T-cell (primary cell): ENCODE measurements at places on chromosomes 7 and 10. TPM values are rescaled to one million over a fixed set of nuclear protein-coding genes. Genes with fewer than 3 reads are reported as not detected.

Gene TMEM225B
- 1.0 TPM for total RNA-seq

DNA sequence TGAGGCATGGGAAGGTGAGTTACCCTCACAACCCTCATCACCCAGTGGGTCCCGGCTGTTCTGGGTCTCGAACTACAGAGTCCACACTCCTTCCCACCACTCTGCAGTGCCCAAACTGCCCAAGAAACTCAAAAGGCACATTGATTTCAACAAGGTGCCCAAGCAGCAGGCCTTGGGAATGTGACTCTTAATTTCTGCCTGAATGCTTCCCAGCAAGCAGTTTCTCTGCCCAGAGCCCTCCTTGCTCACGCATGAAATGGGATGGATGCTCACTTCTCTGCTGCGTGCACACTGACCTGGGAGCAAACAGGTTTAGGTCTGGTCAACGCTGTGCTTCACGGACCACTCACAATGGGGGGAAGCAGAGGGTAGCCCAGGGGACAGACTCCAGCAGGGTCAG, 77.9 kb downstream of the GRB10 start:
- H3K36me3 ChIP-seq = no peaks in the 10 kb centered on the region
- no peaks in the 10 kb centered on the region for H3K4me1 ChIP-seq
- no peak overlapping the region for H3K4me3 ChIP-seq
- no peak for DNase-seq
- no peaks in the 10 kb centered on the region for H3K27me3 ChIP-seq

- no peaks in the 10 kb centered on the region for H3K4me1 ChIP-seq
- no peaks in the 10 kb centered on the region for H3K27me3 ChIP-seq
These were observed 66.0 kb downstream of the MAD1L1 start for GRCh38 chr7:2166625-2167280.

Gene PRSS37
- total RNA-seq = not detected

GRCh38 chr10:110413903-110414547, 83.7 kb upstream of the DUSP5 start:
- peaks cover 6% of the 10 kb centered on the region for H3K4me1 ChIP-seq
- DNase-seq = no peak
- H3K27me3 ChIP-seq = peaks cover 3% of the 10 kb centered on the region

Gene HOXA7
- not detected for total RNA-seq

GRCh38 chr10:68517188-68517587, 10.1 kb downstream of the SLC25A16 start:
- no peak overlapping the region for H3K27ac ChIP-seq
- H3K4me1 ChIP-seq = no peaks in the 10 kb centered on the region
- peaks cover 8% of the 10 kb centered on the region for H3K36me3 ChIP-seq
- no peak for DNase-seq
- no peak overlapping the region for H3K4me3 ChIP-seq

- H3K4me3 ChIP-seq = no peak overlapping the region
- no peak overlapping the region for H3K27ac ChIP-seq
- DNase-seq = no peak
- no peaks in the 10 kb centered on the region for H3K27me3 ChIP-seq
- peaks cover 4% of the 10 kb centered on the region for H3K4me1 ChIP-seq
- H3K36me3 ChIP-seq = peaks cover 4% of the 10 kb centered on the region
These were observed 124.9 kb downstream of the ANLN start for GRCh38 chr7:36514289-36515243.

GRCh38 chr10:126478546-126478945, 90.3 kb upstream of the ADAM12 start:
- H3K27ac ChIP-seq = no peak overlapping the region
- no peaks in the 10 kb centered on the region for H3K4me1 ChIP-seq
- H3K27me3 ChIP-seq = no peaks in the 10 kb centered on the region

DNA sequence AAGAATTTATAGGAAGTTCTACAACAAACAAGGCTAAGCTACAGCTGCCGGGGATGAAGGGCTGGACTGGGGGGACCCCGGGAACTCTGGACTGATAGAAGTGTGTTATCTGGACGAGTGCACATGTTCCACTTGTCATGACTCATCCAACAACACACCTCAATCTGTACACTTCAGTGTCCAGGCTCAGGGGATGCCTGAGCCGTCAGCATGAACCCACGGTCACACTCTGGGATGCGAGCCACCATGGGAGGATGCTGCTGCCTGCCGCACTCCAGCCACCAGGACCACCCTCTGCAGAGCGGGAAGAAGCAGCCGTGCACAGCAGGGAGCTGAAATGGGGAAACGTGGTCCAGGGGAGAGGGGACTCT, 67.5 kb downstream of the MAD1L1 start:
- H3K4me3 ChIP-seq = no peak overlapping the region
- no peaks in the 10 kb centered on the region for H3K4me1 ChIP-seq
- peaks cover 3% of the 10 kb centered on the region for H3K36me3 ChIP-seq
- no peak overlapping the region for H3K27ac ChIP-seq
- no peaks in the 10 kb centered on the region for H3K27me3 ChIP-seq
- DNase-seq = no peak

Gene TRPV5
- not detected for total RNA-seq

- no peak overlapping the region for H3K27ac ChIP-seq
- no peak for DNase-seq
- H3K36me3 ChIP-seq = no peaks in the 10 kb centered on the region
- H3K27me3 ChIP-seq = no peaks in the 10 kb centered on the region
- peaks cover under 1% of the 10 kb centered on the region for H3K4me1 ChIP-seq
These were observed 10.6 kb downstream of the LRRC27 start for GRCh38 chr10:132342553-132342952.

- H3K4me3 ChIP-seq = no peak overlapping the region
- H3K36me3 ChIP-seq = no peaks in the 10 kb centered on the region
- H3K4me1 ChIP-seq = no peaks in the 10 kb centered on the region
- H3K27me3 ChIP-seq = no peaks in the 10 kb centered on the region
- H3K27ac ChIP-seq = no peak overlapping the region
These were observed 132.4 kb upstream of the FOXK1 start for GRCh38 chr7:4549681-4550080.

Gene BCL7B
- total RNA-seq = 59.6 TPM

Gene THSD7A
- not detected for total RNA-seq

- H3K27me3 ChIP-seq = peaks cover 5% of the 10 kb centered on the region
- no peak for DNase-seq
- no peak overlapping the region for H3K27ac ChIP-seq
- H3K4me1 ChIP-seq = no peaks in the 10 kb centered on the region
- H3K36me3 ChIP-seq = no peaks in the 10 kb centered on the region
- H3K4me3 ChIP-seq = no peak overlapping the region
These were observed 36.7 kb upstream of the MNX1 start for GRCh38 chr7:157047148-157047547.

Gene RBP4
- 3.8 TPM for total RNA-seq

- H3K27me3 ChIP-seq = no peaks in the 10 kb centered on the region
- H3K4me1 ChIP-seq = peaks cover 2% of the 10 kb centered on the region
- peak overlapping the region; percentile 63 for H3K4me3 ChIP-seq
- peak overlapping the region; percentile 98 for H3K27ac ChIP-seq
These were observed 35.2 kb upstream of the EBLN1 start for GRCh38 chr10:22252801-22253579.

DNA sequence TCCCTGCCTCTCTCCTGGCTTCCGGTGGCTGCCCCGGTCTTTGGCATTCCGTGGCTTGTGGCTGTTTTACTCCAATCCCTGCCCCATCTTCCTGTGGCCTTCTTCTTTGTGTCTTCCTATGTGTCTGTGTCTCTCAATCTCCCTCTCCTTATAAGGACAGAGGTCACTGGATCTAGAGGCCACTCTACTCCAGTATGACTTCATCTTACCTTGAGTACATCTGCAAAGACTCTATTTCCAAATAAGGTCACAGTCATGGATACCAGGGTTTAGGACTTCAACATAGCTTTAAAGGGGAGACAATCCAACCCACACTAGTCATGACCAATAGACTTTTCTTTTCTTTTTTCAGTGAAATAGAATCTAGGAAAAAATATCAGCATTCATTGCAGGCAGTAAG, 153.3 kb upstream of the INSYN2A start:
- H3K27me3 ChIP-seq = peaks cover 30% of the 10 kb centered on the region
- H3K27ac ChIP-seq = no peak overlapping the region
- no peaks in the 10 kb centered on the region for H3K36me3 ChIP-seq
- no peak overlapping the region for H3K4me3 ChIP-seq
- no peak for DNase-seq
- H3K4me1 ChIP-seq = no peaks in the 10 kb centered on the region

Gene OR2A12
- total RNA-seq = not detected

Gene HOXA5
- total RNA-seq = not detected

Gene INHBA
- 0.09 TPM for total RNA-seq

DNA sequence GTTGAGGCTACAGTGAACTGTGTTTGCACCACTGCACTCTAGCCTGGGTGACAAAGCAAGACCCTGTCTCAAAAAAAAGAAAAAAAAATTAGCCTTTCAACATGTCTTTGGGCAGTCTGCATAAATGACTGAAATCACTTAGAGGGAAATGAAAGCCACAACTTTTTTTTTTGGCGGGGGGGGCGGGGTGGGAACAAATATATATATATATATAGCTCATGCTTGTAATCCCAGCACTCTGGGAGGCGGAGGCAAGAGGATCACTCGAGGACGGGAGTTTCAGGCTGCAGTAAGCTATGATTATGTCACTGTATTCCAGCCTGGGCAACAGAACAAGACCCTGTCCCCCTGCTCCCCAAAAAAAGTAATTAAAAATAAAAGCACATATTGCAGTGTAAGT, 23.4 kb upstream of the MICU1 start:
- no peaks in the 10 kb centered on the region for H3K4me1 ChIP-seq
- H3K36me3 ChIP-seq = no peaks in the 10 kb centered on the region
- no peaks in the 10 kb centered on the region for H3K27me3 ChIP-seq

- no peak overlapping the region for H3K27ac ChIP-seq
- DNase-seq = no peak
- no peaks in the 10 kb centered on the region for H3K36me3 ChIP-seq
- no peaks in the 10 kb centered on the region for H3K4me1 ChIP-seq
- H3K4me3 ChIP-seq = no peak overlapping the region
These were observed 138.4 kb upstream of the TNS3 start for GRCh38 chr7:47720141-47720906.

Gene ACSM6
- total RNA-seq = not detected

GRCh38 chr10:62426086-62426485, 51.9 kb downstream of the ZNF365 start:
- no peak overlapping the region for H3K4me3 ChIP-seq
- H3K36me3 ChIP-seq = no peaks in the 10 kb centered on the region
- H3K4me1 ChIP-seq = no peaks in the 10 kb centered on the region
- no peaks in the 10 kb centered on the region for H3K27me3 ChIP-seq
- no peak overlapping the region for H3K27ac ChIP-seq
- DNase-seq = no peak

DNA sequence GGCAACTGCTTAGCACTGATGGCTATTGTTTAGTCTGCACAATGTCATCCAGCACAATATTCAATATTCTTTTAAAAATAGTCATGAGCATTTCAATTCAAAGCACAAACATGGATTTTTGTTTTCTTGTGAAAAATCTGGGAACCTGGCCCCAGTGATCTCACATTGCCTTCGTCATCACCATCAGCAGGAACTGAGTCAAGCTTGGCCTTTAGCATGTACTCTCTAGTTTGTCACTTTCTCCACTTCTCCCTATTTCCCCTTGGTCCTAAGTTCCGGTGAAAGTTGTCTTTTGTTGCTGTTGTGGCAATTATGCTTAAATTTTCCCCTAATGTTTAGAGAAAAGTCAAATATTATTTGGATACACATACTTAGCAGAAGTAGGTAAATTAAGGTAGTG, 252.9 kb upstream of the SORCS1 start:
- H3K4me1 ChIP-seq = no peaks in the 10 kb centered on the region
- H3K36me3 ChIP-seq = no peaks in the 10 kb centered on the region
- H3K27ac ChIP-seq = no peak overlapping the region
- no peak overlapping the region for H3K4me3 ChIP-seq
- DNase-seq = no peak

GRCh38 chr7:41451826-41452225, 251.1 kb downstream of the INHBA start:
- no peak for DNase-seq
- H3K36me3 ChIP-seq = no peaks in the 10 kb centered on the region
- H3K27me3 ChIP-seq = no peaks in the 10 kb centered on the region
- no peak overlapping the region for H3K27ac ChIP-seq

DNA sequence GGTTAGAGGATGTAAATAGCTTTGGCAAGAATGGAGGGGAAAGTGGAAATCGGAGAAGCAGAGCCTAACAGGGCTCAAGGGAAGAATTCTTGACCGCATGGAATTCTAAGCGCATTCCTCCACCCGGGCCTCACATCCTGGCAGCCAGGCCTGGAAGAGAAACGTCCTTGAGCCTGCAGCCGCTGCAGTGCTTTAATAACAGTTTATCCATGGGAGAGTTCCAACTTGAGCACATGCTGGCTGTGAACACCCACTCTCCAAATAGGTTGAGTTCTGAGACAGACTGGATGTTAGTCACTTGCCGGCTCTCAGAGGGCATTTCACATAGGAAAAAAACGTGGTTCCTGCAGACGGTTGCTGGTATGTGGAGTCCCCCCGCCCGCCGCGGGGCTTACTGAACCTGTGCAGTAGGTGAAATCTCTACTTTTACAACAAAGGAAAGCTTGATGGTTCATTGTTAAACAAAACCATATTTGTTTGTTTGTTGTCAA, 61.4 kb upstream of the STEAP1B start:
- peaks cover 27% of the 10 kb centered on the region for H3K4me1 ChIP-seq
- no peak for DNase-seq
- no peak overlapping the region for H3K4me3 ChIP-seq
- no peaks in the 10 kb centered on the region for H3K36me3 ChIP-seq
- H3K27ac ChIP-seq = no peak overlapping the region
- peaks cover 27% of the 10 kb centered on the region for H3K27me3 ChIP-seq
